ENCODE measurements at places on chromosomes 12 and 14.

- DNase-seq, result no peak
These were observed 242.3 kb downstream of the CCER1 start for GRCh38 chr12:90712671-90713070.

- no peak for DNase-seq
These were observed 2.1 kb upstream of the ATXN7L3B start for GRCh38 chr12:74535536-74535935.

GRCh38 chr14:44405011-44405486 lies 102.0 kb downstream of the FSCB start:
- no peak for DNase-seq

- DNase-seq, result no peak
These were observed 7.5 kb downstream of the PRICKLE1 start for GRCh38 chr12:42582050-42582449.

DNA sequence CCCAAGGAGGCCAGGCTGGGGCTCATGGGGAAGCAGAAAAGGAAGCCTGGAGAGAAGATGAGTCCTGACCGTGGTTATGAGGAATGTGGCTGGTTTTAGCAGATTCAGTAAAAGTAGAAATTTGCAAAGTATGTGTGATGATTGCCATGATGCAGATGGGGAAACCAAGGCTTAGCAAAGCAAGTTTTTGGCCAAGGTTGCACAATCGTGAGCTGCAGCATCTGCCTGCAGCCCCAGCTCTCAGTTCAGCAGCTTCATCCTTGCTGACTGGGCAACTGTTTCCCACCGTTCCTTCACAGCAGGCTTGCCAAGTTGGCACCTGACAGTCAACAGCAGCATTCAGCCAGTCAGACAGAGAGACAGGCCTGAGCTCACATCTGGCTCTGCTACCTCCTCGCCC lies 656.7 kb downstream of the MED13L start:
- no peak for DNase-seq

DNA sequence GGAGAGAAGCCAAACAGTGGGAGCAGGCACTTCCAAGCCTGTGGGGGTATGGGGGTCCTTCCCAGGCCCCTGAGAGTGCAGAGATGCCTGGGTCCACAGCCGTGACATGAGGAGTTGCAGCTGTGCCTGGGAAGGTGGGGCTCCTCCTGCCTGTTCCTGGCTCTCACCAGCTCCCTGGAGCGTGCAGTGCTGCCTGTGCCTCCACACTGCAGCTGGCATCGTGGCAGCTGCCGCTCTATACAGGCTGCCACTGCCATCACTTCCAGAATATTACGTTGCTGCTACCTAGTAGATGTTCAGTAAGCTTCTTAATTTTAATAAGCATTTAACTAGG lies 223.7 kb downstream of the KCNC2 start:
- no peak for DNase-seq

DNA sequence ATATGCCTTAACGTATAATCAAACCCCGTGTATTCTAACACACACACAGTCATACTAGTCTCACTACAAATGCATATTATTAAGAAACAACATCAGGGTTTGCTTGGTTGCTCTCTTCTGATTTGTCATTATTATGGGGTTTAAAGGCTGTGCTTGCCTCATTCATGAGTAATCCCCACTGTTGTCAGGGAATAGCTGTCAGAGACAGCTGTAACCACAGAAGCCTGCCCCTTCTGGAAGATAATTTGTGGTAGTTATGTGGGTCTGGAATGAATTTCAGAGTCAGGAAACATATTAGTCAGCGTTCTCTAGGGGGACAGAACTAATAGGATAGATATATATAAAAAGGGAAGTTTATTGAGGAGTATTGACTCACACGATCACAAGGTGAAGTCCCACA lies 456.9 kb upstream of the TMEM132C start:
- no peak for DNase-seq

GRCh38 chr14:72439707-72440106 lies 454.2 kb downstream of the DPF3 start:
- no peak for DNase-seq

- no peak for DNase-seq
These were observed 45.6 kb downstream of the LTBP2 start for GRCh38 chr14:74566174-74567141.

DNA sequence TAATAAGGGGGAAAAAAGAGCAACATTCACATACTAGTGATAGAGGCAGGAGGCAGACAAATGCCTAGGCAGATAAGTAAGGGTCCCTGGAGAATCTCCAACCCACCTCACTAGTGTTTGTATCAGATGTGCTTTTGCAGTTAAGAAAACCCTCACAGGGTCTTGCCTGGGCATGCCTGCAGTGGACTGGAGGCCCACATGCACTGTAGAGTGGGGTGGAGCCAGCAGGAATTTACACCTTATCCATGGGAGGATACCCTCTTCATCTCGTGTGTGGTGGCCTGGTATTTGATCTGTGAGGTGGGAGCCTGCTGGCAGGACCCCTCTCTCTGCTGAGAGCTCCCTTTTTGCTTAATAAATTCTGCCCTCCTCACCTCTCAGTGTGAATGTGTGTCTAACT lies 238.0 kb upstream of the SLC16A7 start:
- DNase-seq, result no peak

- no peak for DNase-seq
These were observed 108.8 kb downstream of the KITLG start for GRCh38 chr12:88471331-88472045.

- no peak for DNase-seq
These were observed 47.6 kb upstream of the PNMA1 start for GRCh38 chr14:73761618-73762355.

DNA sequence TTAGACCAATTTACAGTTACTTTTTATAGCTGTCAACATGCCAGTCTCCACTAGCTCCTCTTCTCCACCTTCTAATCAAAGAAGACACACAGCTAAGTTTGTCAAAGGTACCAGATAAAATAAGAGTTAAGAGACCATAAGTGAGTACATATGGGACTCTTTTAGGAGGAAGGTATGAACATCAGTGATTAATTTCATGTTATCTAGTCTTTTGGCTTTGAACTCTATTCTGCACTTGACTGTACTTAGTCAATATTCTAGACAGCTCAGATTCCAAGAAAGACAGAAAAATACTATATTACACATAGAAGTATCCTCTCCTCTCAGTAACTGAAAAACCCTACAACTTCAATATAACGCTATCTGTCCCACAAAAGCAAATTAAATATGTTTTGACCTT lies 28.1 kb downstream of the CAPRIN2 start:
- DNase-seq, result no peak

DNA sequence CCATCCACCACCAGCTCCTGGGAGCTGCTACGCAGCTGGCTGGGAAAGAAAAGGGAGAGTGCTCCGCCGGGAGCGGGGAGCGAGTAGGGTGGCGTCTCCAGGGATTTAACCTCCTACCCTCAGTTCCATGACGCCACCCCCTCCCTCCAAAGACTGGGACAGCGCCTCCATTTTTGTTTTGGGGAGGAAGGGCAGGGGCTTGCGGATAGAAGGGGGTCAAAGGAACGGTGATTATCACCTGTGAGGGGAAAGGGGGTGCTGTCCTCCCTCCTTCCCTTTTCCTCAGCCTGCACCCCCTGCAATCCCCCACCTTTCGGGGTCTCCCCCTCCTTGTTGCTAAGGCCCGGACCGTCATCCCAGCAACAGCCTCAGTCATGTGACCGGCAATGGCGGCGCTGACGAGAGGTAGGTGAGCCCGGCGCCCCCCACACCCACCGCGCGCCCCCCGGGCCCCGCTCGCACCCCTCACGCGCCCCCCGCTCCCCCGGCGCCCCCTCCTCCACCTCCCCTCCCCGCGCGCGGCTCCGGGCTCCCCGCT lies at the start of gene DTX3:
DTX3 (plus strand) TSS at position 371 of the 538 bp plus-strand sequence. CDS start 1,694 bp downstream, outside the sequence.
- peak; percentile 33 for DNase-seq

DNA sequence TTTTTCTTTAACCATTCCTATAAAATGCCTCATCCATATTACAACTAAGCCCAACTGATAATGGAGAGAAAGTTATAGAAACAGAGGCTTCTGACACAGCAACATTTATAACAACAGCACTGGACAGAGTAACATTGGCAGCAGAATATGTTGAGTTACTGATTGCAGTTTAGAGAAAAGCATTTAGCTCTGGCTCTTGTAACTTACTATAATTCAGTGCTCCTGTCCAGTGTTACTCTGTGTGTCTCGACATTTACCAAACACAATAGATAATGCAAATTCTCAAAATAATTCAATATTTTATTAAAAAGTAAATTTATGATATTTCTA lies 356.1 kb downstream of the CEP128 start:
- DNase-seq, result no peak

GRCh38 chr14:75042035-75042434 lies 9.2 kb downstream of the MLH3 start:
- DNase-seq, result no peak

DNA sequence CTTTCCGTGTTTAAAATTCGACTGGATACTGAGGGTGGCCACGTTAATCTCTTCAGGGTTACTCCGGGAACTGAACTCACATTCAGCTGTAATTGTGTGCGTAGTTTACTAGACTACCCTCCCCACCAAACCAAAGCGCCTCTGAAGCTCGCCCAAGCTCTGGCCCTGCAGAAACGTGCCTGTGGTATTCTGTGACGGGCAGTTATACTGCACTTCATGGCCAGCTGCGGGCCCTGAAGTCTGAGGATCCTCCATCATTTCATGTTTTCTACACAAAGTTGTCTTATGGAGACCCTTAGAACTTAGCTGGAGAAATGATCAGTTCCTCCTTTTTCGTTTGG lies 688 bp downstream of the ZNF26 start:
- no peak for DNase-seq

- no peak for DNase-seq
These were observed 1077.2 kb downstream of the BCL11B start for GRCh38 chr14:98194821-98195220.

DNA sequence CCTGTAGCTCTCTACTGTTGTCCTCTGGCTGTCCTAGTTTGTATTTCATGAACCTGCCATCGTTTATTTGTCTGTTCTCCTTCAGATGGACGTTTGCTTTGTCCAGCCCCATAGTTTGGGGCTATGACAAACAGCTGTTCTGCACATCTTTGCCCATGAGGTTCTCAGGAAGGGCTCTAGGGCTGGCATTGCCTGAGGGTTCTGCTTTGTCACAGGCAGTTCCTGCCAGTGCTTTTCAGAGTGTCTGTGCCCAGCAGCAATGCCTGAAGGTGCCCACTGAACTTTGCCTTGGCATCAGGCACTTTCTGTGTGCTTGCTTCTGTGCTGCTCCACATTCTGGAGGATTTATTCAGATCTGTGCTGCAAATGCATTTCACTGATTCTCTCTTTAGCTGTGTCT lies 361.3 kb downstream of the TMEM121 start:
- no peak for DNase-seq

DNA sequence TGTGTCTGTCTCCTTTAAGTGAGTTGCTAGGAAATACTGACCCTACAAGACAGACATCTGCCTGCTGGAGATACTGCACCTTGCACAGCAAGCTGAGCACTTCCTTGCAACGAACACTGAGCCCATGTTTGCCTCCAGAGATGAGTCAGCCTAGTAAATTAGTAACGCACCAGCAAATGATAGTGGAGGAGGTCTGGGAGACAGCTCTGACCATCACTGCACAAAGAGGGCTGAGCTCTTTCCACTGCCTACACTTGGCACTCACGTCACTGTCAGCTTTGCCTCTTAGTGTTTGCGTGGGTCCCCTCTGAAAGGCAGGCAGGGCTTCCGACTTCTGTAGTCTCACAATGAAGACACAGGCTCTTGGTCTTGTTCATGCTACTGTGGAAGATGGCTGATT lies 109.0 kb downstream of the APAF1 start:
- DNase-seq, result no peak

DNA sequence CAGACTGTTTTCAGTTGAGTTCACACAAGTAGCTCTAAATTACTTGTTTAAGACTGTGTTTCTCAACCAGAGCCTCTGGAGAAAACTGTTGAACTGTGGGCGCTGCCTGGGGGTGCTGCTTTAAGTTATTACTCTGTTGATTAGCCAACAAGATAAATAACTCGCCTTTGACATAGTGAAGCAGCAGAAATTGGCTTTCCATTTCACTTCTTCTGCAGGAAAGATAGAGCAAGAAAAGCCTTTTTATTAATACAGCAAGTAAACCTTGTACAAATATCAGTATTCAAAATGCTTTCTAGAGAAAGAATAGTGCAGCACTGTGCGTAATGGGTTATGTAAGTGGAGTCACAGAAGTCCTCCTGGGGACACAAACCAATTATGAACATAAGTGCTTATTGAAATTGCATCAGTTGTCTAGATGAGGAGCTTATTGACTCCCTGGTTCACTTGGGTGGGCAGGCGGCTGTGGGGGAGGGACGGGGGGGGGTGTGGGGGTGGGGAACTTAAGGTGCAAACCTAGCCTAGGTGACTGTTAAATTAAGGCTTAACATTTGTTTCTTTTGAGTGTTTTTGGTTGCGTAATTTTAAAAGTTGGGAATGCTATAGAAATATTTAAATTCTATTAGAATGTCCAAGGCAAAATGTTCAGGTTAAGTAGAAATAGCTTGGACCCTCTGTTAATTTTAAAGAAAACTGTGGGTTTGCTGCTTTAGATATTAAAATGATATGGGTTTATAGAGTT lies 6.3 kb downstream of the FRS2 start:
- no peak for DNase-seq

- DNase-seq, result no peak
These were observed 756.5 kb upstream of the TBX3 start for GRCh38 chr12:115440438-115440837.

DNA sequence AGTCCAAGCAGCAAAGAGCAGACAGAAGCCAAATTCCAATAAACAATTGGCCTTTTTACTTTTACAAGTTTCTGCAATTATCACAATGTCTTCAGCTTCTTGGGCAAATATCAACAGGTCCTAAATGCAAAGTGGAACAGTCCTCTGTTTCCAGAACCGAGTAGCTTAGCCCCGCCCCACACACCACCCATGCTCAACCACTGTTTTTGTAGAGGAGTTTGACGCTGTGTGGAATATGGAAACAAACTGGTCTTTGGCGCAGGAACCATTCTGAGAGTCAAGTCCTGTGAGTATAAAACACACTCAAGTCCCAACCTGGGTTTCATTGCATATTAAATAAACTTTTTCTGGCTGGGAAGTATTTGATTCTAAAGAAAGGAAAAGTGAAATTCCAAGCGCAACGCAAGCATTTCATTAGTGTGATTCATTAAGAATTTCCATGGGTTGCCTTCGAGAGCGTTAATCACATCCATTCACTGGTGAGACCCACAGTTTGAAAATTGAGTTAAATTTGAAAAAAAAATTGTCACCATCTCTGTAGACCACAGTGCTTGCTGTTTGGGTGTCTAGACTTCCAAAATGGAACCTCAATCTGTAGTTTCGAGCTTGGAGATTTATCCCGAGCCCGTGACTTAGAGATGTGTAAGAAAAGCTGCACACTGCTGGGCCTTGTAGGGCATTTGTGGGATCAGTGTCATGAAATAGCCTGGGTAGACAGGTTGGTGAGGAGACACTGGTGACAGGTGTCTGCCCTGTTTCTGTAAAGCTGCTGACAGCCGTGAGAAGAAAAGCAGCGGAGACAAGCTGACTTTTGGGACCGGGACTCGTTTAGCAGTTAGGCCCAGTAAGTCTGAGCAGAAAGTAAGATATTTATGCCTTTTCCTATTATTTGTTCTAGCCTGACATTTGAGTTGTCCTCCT lies 96.1 kb downstream of the DAD1 start:
- peak; percentile 46 for DNase-seq

DNA sequence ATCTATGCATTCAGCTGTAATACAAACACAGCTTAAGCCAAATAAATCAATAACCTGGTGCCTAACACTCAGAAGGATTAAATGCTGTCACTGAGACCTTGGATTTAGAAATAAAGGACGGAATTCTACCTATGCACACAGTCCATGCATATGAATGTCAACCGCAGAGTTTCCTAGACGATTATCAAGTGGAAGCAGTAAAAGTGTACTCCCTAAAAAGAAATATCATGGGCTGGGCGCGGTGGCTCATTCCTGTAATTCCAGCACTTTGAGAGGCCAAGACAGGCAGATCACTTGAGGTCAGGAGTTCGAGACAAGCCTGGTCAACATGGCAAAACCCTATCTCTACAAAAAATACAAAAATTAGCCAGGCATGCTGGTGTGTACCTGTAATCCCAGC lies 188.2 kb upstream of the DYRK2 start:
- no peak for DNase-seq
